ENCODE measurements at places on chromosomes 7 and 10. TPM values are rescaled to one million over a fixed set of nuclear protein-coding genes. Genes with fewer than 3 reads are reported as not detected.

Gene ELN
- 321 TPM for total RNA-seq

DNA sequence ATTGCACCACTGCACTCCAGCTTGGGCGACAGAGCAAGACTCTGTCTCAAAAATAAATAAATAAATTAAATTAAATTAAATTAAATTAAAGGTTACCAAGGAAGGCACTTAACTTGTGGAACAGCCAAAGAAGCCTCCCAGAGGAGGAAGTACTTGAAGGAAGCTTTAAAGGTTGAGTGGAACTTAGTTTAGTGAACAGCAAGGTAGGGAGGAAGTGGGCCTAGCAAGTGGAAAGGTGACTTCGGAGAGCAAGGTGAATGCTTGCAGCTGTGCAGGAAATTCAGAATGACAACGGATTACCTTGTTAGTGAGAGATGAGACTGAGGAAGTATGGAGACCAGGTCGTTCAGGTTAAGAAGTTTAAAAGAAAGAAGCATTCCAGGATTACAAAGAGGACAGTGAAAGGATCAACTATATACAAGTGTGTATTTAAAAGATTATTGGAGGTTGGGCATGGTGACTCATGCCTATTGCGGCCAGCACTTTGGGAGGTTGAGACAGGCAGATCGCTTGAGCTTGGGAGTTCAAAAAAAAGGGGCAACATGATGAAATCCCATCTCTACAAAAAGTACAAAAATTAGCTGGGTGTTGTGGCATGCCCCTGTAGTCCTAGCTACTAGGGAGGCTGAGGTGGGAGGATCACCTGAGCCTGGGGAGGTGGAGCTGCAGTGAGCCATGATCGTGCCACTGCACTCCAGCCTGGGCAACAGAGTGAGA lies 12.8 kb upstream of the RPEL1 start:
- DNase-seq = no peak

Gene SLC26A3
- not detected for total RNA-seq

- DNase-seq = no peak
These were observed 140.0 kb downstream of the CHCHD3 start for GRCh38 chr7:132941905-132942304.

DNA sequence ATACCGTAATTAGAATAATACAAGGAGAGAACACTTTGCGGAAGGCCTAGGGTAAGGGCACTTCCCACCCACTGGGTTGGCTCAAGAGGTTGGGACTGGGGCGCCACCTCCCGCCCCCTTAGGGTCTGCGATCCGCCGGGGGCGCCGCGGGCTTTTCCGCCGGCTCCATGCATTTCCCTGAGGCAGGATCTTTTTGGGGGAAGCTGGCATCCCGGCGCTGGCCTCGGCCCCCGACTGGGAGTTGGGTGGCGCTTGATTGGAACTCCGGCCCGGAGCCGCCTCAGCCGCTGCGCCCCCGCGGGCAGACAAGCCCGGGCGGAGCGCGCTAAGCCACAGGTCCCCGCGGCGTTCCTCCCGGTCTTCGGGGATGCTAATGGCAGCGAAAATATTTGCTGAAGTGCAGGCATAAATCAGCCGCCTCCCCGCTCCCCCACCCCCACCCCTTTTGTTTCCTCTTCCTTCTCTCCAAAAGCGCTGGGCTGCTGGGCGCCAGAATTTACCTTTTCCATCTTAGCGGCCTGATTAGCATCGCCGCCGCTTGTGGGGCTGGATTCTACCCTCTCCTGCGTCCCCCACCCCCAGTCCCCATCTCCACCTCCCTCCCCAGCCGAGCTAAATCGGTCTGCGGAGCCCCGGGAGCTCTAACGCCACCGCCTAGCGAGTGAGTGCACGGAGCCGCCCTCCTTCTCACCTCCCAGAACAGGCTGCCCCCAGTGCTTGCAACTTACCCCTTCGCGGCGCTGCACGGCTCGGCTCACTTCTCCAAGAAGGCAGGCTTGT lies 5.1 kb downstream of the UNC5B start:
- DNase-seq = no peak

GRCh38 chr7:156360835-156361234 lies 279.7 kb upstream of the RNF32 start:
- no peak for DNase-seq

DNA sequence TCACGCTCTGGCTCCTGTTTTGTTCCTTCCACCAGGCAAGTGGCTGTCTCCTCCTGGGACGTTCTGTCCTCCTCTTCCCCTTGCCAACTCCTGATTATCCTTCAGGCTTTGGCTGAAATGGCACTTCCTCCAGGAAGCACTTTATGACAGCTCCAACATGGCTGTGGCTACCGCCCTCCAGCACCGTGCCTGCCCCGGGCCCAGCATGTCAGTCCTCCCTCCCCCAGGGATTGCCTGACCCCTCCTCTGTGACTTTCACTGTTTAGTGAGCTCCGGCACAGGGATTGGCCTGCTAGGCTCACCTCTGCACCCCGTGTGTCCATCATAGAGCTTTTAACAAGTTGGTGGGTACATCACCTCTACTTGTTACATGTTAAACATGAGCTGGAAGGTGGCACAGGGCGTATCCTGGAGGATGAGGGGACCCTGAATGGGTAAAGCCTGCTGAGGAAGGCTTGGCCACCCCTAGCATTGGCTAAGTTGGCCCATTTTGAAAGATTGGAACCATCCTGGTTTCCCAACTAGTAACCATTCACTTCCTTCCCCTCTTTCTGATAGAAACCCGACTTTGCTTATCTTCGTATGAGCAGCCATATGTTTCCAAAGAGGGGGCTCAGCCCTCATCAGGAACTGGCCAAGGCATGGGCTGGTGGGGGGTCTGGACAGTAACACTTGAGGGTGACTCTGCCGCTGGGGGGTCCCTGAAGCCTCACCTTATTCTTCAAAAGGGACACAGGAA lies 10.5 kb upstream of the ADAMTS14 start:
- no peak for DNase-seq

Gene OPN4
- not detected for total RNA-seq

DNA sequence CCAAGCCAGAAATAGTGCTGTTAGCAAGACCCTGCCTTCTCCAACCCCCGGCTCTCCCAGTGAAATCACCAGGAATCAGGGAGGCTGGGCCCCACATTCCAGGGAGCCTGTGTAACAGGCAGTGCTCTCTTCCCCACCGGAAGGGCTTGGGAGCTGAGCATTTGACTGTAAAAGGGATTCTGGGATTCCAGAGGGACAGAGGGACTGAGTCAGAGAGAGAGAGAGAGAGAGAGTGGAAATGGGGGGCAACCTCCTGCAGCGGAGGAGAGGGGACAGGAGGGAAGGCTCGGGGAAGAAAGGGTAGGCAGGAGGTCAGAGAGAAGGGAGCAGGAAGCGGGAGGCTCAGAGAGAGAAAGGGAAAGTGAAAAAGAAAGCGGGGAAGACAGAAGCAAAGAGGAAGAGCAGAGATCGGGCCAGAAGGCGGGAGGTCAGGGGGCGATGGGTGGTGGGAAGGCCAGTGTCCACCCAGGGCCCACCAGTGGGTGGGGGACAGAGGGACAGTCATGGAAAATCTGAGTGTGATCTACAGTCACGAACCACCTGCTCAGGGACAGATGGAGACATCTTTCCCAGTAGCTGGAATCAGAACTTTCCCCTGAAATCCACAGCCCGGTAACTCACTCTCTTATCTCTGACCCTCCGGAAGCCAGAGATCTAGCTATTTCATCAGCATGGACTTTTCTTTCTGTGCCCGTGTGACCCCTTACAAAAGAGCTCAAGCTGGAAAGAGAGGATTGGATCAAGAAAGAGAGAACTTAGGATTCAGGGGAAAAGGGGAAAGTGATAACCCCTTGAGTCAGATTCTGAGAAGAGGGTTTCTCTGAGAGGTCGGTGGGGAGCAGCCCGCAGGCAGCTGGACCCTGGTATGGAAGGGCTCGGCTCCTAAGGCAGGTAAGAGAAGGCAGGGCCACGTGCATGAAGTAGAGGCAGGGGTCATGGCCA lies 4.6 kb upstream of the SERPINE1 start:
- peak; percentile 95 for DNase-seq

GRCh38 chr10:122460891-122461293 lies 461 bp upstream of the HTRA1 start:
- DNase-seq = no peak

Gene SHH
- 3.2 TPM for total RNA-seq

- no peak for DNase-seq
These were observed 33.2 kb upstream of the TMEM140 start for GRCh38 chr7:135114622-135115021.

GRCh38 chr7:113143486-113144257 lies 25.3 kb upstream of the SMIM30 start:
- DNase-seq = no peak

- no peak for DNase-seq
These were observed 885 bp upstream of the SYPL1 start for GRCh38 chr7:106112972-106113421.

- no peak for DNase-seq
These were observed 19.8 kb upstream of the TSPAN12 start for GRCh38 chr7:120877701-120878100.

GRCh38 chr10:1384026-1384425 lies 327.8 kb downstream of the WDR37 start:
- no peak for DNase-seq

- DNase-seq = peak; percentile 18
These were observed 739.7 kb downstream of the PARD3 start for GRCh38 chr10:34075254-34075926.

DNA sequence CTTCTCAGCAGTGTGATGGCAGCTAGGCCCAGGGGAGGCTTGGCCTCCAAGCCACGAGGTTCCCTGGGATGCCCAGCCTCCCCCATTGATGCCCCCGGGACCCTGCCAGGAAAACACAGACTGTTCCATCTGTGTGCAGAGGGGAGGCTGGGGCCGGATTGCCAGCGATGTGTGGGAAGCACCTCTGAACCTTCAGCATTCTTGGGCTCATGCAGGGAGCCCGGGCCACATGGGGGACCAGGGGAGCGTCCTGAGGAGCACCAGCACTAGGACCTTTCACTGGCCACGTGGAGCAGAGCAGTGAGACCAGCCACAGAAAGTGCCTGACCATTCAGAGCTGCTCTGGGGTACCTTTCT lies 2.6 kb downstream of the IMPDH1 start:
- DNase-seq = no peak

DNA sequence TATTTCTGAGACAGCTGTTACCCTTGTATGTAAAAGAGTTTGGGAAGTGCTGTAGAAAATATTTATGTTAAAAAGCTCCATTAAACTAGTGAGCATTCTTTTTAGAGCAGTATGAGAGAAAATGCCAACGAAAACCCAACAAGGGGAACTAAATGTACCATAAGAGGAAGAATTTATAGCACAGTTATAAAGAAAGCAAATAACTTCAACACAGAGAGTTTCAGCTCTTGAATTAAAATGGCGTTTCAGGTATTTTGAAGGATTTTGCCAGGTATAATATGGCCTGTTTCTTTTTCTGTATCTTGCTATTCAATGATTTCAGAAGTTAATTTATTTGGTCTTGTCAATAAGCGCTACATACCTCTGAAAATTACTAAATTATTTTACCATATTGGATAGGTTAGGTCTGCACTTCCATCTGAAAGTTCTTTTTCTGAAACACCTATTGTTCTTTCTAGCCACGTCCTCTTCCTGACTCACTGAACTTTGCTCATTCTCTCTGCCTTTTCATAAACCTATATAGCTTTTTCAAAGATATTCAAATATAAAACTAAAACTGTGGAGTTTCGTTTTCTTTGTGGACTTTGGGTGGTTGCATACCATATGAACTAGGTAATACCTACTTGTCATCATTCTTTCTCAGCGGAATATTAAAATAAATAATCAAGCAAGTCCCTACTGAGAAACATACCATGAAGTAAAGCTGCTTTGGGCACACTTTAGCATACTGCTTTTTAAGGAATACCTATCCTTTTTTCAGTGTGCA lies 136.1 kb downstream of the SEMA3A start:
- DNase-seq = no peak

Gene AKR1C2
- total RNA-seq = 4.5 TPM
